ENCODE measurements at places on chromosomes 6 and 20.
A peak's percentile ranks its signal among the peaks of the same experiment; 100 is the strongest.

DNA sequence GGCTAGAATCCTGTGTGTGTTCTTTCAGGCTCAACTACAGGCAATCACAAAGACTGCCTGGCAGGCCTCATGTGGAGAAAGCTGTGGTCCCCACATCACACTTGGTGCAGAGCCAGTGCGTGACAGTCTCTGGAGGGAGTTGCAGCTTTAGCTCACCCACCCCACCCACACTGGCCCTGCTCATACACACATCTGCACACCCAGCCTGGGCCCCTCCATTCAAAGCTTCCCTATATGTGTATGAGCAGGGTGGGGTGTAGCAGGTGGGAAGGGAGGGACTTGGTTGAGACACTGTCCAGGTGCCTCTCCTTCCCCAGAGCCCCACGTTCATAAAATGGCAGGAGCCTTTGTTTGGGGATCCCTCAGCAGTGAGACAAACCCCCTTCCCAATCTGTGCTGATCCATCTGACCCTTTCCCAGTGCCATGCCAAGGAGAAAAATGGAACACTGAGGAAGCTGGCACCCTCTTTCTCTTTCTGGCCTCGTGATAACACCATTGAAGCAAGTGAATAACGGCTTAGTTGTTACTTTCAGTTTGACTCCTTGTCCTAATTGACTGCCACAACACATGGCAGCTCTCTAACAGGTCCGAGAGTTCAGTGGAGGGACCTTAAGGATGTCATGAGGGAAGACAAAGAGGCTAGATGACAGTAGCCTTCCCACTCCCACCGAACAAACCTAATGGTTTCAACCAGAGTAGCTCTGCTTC, 53.8 kb upstream of the NRSN1 start:
- no peak overlapping the region for H3K4me3 ChIP-seq
- no peak for DNase-seq
- H3K27me3 ChIP-seq = no peaks in the 10 kb centered on the region
- no peaks in the 10 kb centered on the region for H3K36me3 ChIP-seq

DNA sequence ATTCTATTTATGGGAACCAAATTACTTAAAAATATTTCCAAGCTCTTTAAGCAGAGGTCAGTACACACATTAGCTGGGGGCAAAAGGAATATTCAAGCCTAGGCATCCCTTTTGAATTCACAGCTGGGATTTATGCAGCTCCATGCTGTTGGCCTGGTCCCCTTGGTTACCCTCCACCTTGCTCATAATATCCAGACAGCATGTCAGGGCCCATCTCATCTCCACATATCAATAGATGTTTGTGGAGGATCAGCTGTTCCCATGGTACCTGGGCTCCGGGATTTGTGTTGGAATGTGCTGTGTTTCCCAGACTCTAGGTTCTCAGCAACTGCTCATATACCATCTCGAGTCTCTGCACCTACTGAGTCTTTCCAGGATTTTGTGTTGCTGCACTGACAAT, 534.8 kb downstream of the BMP2 start:
- H3K4me1 ChIP-seq = no peaks in the 10 kb centered on the region
- no peak overlapping the region for H3K4me3 ChIP-seq
- H3K36me3 ChIP-seq = no peaks in the 10 kb centered on the region

DNA sequence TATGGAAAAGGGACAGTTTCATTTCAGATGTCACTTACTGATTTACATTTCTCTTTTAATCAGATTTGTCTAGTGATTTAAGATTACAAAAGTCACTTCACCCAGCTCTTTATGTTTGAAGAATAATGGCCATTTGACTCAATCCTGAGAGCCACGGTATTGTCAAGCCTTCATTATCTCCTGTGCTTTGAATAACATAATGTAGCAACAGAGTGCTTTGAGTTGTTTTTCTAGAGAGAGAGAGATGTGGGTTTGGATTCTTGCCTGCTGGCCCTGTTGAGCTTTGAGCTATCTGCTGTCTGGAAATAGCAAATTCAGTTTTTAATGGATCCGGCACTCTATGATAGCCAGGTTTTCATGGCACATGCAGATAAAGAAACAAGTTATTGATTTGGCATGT, 478.4 kb upstream of the SOX4 start:
- no peak overlapping the region for H3K27ac ChIP-seq
- H3K4me3 ChIP-seq = no peak overlapping the region
- no peaks in the 10 kb centered on the region for H3K27me3 ChIP-seq
- H3K4me1 ChIP-seq = no peaks in the 10 kb centered on the region

GRCh38 chr20:2104236-2104635, 2.6 kb downstream of the STK35 start:
- peak overlapping the region; percentile 99 for H3K27ac ChIP-seq
- no peak for DNase-seq
- peak overlapping the region; percentile 88 for H3K4me3 ChIP-seq
- H3K36me3 ChIP-seq = peaks cover 20% of the 10 kb centered on the region
- H3K4me1 ChIP-seq = peaks cover 65% of the 10 kb centered on the region

GRCh38 chr20:13261460-13262301, 40.6 kb downstream of the ISM1 start:
- H3K36me3 ChIP-seq = no peaks in the 10 kb centered on the region
- H3K27ac ChIP-seq = no peak overlapping the region
- no peaks in the 10 kb centered on the region for H3K27me3 ChIP-seq
- H3K4me1 ChIP-seq = no peaks in the 10 kb centered on the region
- H3K4me3 ChIP-seq = no peak overlapping the region
- DNase-seq = peak; percentile 29

DNA sequence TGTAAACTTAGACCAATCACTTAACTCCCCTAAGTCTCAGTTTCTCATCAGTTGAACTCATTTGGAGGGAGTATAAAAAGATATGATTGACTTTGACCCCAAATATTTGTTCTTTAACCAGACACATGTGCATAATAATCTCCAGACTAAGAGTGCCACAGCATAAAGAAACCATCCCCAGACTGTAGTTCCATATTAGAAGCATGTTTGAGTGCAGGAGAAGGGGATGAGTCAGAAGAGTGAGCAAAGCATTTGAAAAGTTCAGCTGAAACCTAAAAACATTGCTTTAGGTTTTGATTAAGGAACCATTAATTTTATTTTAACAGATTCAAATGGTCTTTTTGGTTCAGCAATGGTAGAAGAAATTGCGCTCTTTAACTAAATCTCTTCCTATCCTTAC, 654.8 kb downstream of the UTRN start:
- H3K4me1 ChIP-seq = no peaks in the 10 kb centered on the region
- DNase-seq = no peak
- peaks cover 7% of the 10 kb centered on the region for H3K27me3 ChIP-seq
- no peak overlapping the region for H3K27ac ChIP-seq
- no peak overlapping the region for H3K4me3 ChIP-seq

DNA sequence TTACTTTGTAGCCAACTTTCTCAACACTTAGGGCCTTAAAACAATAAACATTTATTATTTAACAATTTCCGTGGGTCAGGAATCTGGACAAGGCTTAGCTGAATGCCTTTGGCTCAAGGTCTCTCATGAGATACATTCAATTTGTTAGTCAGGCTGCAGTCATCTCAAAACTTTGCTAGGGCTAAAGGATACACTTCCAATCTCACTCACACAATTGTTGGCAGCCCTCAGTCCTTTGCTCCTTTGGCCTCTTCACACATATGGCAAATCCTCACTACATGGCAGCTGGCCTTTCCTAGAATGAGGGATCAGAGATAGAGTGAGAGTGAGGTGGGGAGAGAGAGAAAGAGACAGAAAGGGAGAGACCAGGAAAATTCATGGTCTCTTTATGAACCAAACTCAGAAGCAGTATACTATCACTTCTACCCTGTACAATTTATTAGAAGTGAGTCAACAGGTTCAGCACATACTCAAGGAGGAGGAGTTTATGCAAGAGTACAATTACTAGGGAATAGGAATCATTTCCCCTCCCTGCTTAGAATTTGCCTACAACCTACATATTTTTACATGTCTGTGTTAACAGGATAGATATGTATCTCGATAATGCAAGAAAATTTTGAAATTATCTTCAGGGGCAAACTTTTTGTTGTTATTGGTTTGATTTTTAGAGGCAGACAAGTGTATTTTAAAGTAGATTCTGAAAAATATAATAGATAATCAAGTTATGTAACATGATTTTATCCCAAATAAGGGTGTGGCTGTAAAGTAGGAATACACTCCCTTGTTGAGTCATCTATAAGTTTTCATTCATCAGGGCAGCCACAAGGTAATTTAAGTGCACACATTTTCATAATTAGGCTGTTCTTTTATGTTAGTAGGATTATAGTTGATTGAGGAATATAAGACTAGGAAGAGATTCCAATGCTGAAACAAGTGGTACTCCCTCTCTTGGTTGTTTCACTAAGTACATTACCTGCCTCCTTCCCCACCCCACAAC, 85.9 kb upstream of the HMGCLL1 start:
- no peak overlapping the region for H3K4me3 ChIP-seq
- no peaks in the 10 kb centered on the region for H3K4me1 ChIP-seq
- H3K27ac ChIP-seq = no peak overlapping the region
- no peaks in the 10 kb centered on the region for H3K36me3 ChIP-seq

DNA sequence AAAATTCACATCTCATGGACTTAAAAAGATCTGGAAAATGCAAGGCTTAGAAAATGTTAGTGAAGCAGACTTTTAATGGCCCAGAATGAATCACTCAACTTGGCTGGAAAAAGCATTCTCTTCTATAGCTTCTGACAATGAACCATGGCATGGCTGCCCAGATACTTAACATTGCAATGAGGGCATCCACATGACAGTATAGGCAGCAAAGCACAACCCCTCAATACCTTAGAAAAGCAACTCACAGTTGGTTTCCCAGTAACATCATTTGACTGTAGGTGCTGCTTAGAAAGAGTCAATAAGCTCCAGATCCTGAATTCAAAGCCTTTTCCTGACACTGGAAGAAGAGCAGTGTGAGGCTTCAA, 155.8 kb downstream of the EYA4 start:
- DNase-seq = no peak
- no peaks in the 10 kb centered on the region for H3K4me1 ChIP-seq
- H3K36me3 ChIP-seq = no peaks in the 10 kb centered on the region
- no peak overlapping the region for H3K27ac ChIP-seq
- H3K4me3 ChIP-seq = no peak overlapping the region

DNA sequence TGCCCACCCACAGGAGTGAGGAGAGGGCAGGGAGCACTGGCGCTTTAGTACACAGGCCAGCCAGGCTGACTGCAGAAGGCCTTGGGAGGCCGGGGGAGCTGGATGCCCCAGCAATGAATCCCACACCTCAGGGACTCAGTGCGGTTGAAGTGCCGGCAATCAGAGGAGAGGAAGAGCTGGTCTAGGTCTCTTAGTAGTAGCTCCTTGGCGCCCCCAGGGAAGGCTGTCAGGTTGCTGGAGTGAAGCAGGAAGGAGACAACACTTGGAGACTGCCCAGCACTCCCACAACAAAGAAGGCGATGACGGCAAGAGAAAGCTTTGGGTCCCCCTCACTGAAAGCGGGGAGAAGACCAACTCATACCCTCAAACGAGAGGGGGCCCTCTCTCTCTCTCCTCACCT, 8.3 kb upstream of the TNXB start:
- DNase-seq = no peak
- H3K36me3 ChIP-seq = peaks cover 45% of the 10 kb centered on the region
- no peak overlapping the region for H3K4me3 ChIP-seq
- no peak overlapping the region for H3K27ac ChIP-seq
- H3K27me3 ChIP-seq = no peaks in the 10 kb centered on the region

DNA sequence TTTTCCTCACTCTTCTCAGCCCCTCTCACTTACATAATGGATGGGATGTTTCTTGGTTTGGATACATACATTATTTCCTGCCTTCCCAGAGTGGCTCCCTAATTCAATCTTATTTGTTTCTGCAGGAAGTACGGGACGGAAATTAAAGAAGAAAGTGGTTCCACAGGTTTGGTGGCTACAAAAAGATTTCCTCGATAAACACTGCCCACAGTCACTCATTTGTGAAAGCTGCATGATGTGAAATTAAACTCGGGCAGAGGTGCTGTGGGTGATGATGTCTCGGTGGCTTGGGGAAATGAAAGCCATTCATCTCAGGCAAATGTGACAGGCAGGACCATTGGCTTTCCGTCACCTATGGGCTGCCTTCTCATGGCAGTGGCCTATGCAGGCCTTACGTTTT, 119.5 kb upstream of the KCNG1 start:
- no peak overlapping the region for H3K4me3 ChIP-seq
- peaks cover 73% of the 10 kb centered on the region for H3K27me3 ChIP-seq
- H3K4me1 ChIP-seq = no peaks in the 10 kb centered on the region
- H3K36me3 ChIP-seq = no peaks in the 10 kb centered on the region
- DNase-seq = no peak

DNA sequence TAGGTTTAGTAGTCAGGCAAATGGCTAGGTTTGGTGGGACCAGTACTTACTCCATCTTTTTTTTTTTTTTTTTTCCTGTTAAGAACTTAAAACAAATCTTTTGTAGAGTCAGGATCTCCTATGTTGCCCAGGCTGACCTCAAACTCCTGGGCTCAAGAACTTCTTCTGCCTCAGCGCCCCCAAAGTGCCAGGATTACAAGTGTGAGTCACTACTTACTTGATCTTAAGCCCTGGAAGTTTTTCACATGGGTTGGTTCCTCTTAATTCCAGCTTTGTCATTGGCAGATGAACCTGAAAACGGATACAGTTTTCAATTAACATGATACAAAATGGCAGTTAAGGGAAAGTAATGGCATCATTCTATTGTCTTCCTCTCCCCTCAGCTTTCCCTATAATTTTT, 179.4 kb upstream of the JAG1 start:
- DNase-seq = no peak
- H3K36me3 ChIP-seq = no peaks in the 10 kb centered on the region
- no peaks in the 10 kb centered on the region for H3K4me1 ChIP-seq
- no peak overlapping the region for H3K27ac ChIP-seq

GRCh38 chr6:156600678-156601077, 176.5 kb upstream of the ARID1B start:
- H3K36me3 ChIP-seq = no peaks in the 10 kb centered on the region
- H3K4me3 ChIP-seq = no peak overlapping the region
- H3K27me3 ChIP-seq = peaks cover 81% of the 10 kb centered on the region
- no peak for DNase-seq
- no peak overlapping the region for H3K27ac ChIP-seq

DNA sequence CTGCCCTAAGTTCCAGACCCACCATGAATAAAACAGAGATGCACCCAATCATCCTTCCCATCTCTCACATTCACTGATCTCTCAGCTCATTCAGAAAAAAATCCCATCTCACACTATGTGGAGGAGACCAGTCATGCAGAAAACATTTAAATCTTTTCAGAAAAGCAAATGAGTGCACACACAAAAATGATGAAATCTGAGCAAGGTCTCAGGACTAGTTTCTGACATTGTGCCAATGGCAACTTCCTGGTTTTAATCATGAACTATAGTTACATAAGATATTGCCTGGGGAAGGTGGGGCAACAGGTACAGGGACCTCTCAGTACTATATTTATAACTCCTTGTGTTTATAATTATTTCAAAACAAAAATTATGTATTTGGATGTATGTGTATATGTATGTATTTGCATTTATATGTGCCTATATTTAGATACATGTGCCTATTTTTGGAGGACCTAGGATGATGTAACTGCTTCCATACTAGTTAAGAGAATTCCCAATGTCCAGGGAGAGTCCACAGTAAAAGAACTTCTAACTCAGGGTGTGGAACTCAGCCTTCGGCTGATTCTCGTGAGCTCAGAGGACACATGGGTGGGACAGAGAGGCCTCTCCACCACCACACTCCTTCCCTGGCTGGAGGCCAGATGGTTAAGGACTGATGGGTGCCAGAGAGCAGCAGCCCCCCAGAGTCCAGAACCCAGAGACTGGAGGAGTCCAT, 71.7 kb upstream of the MAP3K4 start:
- no peak overlapping the region for H3K27ac ChIP-seq
- H3K36me3 ChIP-seq = no peaks in the 10 kb centered on the region
- DNase-seq = no peak
- H3K4me1 ChIP-seq = no peaks in the 10 kb centered on the region

All from central memory CD8-positive, alpha-beta T cell (primary cell).